NCI-H2081 (cell line): ENCODE measurements at places on chromosomes 13 and 19.
A peak's percentile ranks its signal among the peaks of the same experiment; 100 is the strongest.

GRCh38 chr19:30846102-30846501 lies 473.9 kb downstream of the ZNF536 start:
- DNase-seq: no peak

GRCh38 chr13:77009011-77009410 lies 17.1 kb downstream of the CLN5 start:
- no peak for DNase-seq

DNA sequence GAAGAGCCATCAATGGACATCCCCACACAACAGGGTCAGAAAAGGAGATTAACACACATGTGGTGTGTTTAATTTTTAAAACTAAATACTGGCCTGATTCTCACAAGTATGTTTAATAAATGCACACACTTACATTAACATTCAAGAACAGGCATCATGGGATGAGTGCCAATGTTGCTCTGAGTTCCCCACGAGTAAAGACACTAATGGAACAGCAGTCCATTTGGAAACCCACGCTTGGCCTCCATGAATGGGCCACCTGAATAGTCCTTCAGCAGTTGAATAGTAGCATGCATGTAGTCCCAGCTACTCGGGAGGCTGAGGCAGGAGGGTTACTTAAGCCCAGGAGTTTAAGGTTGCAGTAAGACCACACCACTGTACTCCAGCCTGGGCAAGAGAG lies 195.2 kb upstream of the IPO5 start:
- no peak for DNase-seq

- peak; percentile 64 for DNase-seq
Measured at GRCh38 chr13:62320129-62321108, 904.8 kb upstream of the PCDH20 start.

DNA sequence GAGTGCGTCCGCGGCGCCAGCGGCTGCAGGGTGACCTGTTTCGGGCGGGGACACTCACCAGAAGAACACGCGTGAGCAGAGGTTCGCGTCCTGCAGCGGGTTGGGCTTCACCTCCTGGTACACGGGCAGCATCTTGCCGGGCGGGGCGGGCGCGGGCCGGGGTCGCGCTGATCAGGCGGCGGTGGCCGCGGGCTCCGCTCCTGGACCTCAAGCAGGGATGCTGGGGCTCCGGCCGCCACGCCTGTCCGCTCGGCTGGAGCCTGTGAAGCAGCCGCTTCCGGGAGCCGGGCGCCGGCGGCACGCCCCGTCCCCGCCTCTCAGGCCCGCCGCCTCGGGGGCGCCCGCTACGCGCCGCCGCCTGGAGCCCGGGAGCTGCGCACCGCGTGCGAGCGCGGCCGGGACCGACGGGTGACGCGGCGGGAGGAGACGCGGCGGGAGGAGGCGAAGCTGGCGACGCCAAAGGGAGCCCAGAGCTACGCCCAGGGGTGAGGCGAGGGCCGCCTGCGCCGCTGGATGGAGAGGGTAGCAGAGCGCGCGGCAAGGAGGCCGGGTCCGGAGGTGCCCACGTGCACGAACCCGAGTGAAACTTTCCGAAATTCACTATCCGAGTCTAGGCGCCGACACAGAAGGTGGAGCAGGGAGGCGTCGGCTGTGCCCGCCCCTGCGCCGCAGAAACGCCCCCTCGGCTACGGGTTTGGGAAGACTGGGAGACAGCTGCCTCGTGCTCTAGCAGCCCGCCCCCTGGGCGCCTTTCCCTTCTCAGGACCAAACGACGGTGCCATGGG lies at the start of gene ABCC4:
Gene ABCC4 (minus strand): TSS at position 269 of the 785 bp plus-strand sequence. CDS start 137 bp downstream, at position 132.
- peak; percentile 81 for DNase-seq

DNA sequence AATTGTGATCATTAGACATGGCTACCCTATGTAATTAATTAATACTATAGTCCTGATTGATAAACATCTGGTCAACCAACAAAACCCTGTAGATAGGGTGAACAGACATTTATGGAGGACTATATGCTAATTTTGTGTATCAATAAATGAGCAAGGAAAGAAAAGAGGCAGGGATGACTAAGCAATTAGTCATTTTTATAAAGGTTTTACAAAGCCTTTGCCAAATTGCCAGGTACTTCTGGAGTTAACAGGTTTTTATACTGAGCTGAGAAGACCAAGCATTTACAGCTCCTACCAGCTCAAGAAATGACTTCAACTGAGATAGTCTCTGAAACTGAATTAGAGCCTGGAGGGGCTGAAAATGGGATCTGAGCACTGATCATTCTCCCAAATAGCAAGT lies 186.8 kb upstream of the PRR20A start:
- DNase-seq: no peak

DNA sequence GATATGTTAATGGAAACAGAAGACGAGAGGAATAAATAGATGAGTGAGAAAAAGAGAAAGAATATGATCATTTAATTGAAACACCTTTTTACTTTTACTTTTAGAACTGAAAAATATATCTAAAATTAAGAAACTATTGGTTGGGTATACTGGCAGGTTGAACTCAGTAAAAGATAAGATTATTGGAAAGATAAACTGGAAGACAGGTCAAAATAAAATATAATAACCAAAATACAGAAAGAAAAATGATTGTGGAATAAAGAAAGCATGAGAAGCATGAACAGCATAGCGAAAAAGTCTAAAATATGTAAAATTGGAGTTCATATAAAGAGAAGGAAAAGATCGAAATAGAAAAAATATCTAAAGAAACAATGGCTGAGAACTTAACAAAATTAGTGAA lies 242.2 kb upstream of the MIR17HG start:
- no peak for DNase-seq

- no peak for DNase-seq
Measured at GRCh38 chr13:78592584-78592983, 10.8 kb downstream of the POU4F1 start.

DNA sequence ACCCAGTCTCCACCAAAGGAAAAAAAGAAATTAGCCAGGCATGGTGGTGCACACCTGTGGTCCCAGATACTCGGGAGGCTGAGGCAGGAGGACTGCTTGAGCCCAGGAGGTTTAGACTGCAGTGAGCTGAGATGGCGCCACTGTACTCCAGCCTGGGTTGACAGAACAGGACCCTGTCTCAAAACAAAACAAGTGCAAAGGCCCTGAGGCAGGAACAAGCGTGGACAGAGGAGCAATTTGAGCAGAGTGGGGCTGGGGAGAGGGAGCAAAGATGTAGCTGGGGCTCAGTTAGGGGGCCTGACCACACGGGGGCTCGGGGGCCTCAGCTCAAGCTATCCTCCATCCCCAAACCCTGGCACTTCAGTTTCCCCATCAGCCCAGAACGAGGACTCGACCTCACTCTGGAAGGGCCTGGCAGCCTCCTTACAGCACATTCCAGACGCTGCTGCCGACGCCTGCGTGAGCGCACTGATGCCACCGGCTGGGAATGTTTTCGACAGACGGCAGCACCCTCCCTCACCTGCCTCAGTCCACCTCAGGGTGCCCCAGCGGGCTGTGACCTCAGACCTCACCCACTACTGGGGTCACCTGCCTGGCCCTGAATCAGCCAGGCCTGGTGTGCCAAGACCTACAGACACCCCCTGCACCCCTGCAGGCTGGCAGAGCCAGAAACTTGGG lies 1.8 kb upstream of the POLRMT start:
- DNase-seq: no peak

DNA sequence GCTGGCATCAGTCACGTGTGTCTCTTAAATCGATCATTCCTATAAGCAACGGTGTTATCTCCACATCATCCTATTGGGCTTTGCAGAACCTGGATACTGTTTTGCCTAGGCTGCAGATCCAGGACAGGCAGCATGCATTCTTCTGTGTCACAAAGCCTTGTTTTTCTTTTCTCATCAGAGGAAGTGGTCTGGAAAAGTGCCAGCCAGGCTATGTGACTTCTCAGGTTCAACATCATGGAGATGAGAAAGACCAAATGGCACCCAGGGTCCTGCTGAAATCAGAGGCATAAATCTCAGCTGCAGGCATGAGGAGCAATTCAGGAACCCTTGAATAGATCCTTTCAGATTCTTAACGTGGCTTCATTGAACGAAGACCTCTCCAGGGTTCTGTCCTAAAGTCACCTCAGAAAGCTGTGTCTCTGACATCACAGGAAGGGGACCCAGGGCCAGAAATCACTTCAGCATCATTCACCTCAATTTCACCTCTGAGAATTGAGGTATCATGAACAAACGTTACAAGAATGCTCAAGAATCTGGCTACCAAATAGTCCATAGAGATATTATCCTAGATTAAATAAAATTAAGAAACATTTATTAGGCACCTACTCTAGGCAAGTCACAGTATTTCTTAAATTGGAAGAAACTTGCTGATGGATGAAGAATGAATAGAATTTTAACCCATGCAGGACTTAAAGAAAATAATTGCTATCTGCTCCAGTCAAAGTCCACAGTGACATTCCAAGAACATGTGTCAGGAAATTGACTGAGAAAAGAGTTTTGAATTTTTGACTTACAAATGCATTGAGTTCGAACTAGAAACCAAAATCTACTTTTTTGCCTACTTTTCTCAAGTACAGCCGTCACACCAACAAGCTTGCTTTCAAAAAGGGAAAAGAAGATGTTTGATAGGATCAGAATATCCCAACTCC lies 124.1 kb downstream of the COG6 start:
- DNase-seq: no peak

DNA sequence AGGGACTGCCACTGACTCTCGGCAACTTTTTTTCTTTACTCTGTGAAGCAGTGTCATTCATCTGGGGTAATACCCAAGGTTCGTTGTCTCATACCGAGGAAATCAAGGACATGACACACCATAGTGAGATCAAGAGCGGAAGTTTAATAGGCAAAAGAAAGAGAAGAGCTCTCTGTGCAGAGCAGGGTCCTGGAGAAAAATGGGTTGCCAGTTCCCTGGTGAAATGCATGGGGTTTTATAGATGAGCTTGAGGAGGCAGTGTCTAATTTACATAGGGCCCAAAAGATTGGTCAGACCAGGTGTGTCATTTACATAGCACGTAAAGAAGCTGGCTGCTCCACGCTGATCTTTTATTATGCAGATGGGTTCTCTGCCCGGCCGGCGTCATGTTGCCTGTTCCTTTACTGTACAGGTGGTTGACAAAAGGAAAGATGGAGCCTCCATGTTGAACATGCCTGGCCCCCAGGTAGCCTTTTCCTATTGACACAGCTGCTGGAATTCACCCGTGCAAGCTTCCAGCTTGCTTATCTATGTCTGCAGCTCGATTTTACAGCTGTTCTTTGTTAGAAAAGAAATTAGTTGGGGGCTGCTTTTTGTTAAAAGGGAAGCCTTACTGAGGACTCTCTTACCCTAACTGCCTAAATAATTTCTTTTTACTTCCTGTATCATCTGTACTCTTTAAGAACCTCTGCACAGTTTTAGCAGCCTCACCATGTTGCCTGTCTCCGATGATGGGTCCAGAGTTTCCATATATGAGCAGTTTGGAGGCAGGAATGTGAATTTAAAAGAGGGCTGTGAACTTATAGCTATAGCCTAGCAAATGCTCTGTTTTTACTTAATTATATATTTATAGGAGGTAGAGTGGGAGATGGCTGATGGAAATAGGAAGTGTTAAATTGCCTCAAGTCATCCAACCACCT lies 98.0 kb upstream of the DIAPH3 start:
- peak; percentile 96 for DNase-seq

DNA sequence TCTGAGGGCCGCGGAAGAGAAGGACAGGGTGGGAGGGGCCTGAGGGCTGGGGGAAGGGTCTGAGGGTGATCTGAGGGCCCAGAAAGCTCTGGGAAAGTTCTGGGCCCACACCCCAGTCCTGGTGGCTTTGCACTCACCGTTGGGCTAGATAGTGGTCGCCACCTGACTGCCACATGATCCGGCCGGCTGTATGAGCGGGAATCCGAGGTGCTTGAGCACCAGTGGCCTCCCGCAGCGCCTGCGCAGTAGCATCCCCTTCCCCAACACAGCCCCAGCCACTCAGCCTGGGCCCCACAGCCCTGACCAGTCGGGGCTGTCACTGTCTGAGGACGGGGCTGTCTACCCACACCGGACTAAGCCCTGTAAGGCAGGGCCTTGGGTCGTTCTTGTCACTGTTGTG lies 15.0 kb downstream of the PRODH2 start:
- DNase-seq: no peak

DNA sequence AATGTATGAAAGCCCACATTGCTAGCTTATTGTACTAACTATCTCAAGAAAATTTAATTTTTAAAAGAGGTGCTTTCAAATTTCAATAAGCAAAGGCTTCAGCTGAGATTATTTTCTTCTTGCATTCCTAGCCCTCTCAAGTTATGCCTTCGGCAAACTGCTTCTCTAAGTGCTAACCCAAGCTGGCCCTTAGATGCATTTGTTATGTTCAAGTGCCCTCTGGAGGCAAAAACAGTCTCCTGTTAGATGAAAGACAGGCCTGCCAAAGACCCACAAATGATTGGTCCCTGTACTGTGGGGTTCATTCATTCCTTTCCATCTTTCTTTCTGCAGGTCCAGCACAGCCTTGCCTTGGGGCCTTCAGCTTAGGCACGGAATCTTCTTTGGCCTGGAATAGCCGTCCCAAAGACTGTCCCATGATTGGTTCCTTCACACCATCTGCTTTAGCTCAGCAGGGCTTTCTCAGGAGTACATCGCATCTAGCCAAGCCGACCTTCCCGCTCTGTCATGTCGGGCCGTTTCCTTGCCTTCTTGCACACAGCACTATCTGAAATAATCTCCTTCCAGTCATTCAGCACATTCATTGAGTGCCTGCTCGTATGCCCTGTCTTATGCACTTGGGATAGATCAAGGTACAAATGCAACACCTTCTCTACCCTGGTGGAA lies 26.4 kb upstream of the TPTE2 start:
- no peak for DNase-seq

DNA sequence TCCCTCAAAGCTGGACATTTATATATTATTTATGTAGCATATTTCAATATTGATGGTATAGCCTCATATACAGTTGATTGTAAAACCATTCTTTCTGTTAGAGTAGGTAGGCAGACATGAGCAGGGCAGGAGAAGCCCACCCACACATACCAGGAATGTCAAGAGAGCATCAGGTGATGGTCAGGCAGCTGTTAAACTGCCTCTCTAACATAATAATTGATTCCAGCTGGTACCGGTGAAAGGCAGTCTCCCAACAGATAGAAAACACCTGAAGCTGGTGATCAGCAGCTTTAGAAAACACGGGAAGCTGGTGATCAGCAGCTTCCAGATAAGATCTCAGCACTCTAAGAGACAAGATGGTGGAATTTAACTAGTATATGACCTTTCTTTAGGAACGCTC lies 132.9 kb downstream of the SLITRK6 start:
- peak; percentile 26 for DNase-seq

- no peak for DNase-seq
Measured at GRCh38 chr13:33270895-33271538, 14.5 kb downstream of the STARD13 start.

DNA sequence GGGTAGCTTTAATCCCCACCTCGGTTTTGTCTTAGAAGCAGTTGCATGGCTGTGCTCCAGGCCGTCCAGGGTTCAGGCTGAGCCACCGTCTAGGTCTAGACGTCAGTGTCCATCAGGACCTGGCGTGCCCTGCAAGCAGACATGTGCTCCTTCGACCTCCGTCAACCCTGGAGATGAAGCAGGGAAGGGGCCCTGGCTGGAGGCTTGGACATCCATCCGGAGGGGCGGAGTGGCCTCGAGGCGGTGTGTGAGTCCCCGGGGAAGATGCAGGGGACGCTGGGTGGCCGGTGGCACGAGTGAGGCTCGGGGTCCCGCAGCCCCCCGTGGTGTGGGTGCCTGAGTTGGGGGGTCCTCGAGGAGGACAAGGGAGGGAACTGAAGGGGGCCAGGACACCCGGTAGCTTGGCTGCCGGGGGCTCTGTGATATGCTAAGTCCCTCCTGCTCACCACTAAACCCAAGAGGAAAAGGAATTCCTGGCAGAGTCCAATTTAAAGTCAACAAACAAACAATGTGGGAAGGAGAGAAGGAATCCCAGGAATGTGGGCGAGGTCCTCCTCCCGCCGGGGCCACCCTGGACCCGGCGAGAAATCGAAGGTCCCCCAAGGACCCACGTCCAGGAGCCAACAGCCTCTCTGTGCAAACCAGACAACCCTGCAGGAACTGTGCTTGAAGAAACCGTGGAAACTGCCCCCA lies 14.9 kb upstream of the PTBP1 start:
- no peak for DNase-seq
